ENCODE measurements at places on chromosomes 1 and 21.

DNA sequence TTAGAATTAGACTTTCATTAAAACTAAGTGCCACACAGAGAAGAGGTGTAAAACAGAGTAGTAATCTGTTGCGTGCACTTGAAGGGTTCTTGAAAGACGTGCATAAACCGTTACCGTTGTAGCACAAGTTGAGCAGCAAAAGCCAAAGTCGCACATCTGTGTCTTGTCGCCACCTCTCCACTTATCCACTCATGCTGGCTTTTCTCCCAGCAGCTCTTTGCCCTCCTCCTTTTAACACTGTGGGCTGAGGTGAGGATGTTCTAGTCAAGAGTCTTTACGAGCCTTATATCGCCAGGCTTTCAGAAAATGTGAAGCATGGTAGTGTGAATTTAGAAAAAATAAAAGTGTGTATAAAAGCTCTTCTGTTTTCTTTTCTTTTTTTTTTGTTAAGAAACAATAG, 48.0 kb downstream of the NR5A2 start:
- peak; percentile 14 for DNase-seq
- no peaks in the 10 kb centered on the region for H3K36me3 ChIP-seq
- peaks cover 4% of the 10 kb centered on the region for H3K4me1 ChIP-seq
- no peak overlapping the region for H3K4me3 ChIP-seq
- peak overlapping the region; percentile 45 for H3K27ac ChIP-seq

GRCh38 chr1:92957030-92957734, 4.1 kb downstream of the DIPK1A start:
- H3K36me3 ChIP-seq, result no peaks in the 10 kb centered on the region
- H3K4me1 ChIP-seq, result peaks cover 18% of the 10 kb centered on the region
- no peak overlapping the region for H3K4me3 ChIP-seq
- H3K27ac ChIP-seq, result no peak overlapping the region
- DNase-seq, result no peak
- peaks cover 18% of the 10 kb centered on the region for H3K27me3 ChIP-seq

GRCh38 chr1:178456472-178456871, 40.3 kb downstream of the CLEC20A start:
- no peak overlapping the region for H3K27ac ChIP-seq
- no peak overlapping the region for H3K4me3 ChIP-seq
- no peaks in the 10 kb centered on the region for H3K4me1 ChIP-seq
- no peak for DNase-seq

- no peak overlapping the region for H3K27ac ChIP-seq
- H3K27me3 ChIP-seq, result peaks cover 14% of the 10 kb centered on the region
- no peak overlapping the region for H3K4me3 ChIP-seq
Observed at GRCh38 chr1:1624443-1625403, 7.2 kb upstream of the MMP23B start.

DNA sequence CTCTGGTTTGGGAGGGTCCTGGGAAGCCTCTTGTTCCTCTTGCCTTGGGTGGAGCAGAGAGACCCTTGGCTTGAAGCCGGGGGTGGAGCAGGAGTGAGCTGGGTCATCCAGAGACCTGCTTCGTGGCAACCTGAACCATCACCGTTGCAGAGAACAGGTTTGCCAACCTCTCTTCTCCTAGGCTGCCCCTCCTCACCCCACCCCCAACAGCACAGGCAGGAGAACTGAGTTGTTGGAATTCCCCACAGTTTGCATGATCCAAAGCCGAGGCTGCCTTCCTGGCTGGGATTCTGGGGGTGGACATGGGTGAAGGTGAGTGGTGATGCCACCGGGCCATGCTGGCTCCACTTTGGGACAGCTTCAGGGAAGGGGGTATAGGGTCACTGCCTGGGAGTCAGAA, 2.2 kb downstream of the WNT4 start:
- peaks cover 10% of the 10 kb centered on the region for H3K4me1 ChIP-seq
- no peaks in the 10 kb centered on the region for H3K36me3 ChIP-seq
- H3K27me3 ChIP-seq, result peaks cover 24% of the 10 kb centered on the region
- no peak for DNase-seq
- H3K4me3 ChIP-seq, result no peak overlapping the region
- no peak overlapping the region for H3K27ac ChIP-seq

DNA sequence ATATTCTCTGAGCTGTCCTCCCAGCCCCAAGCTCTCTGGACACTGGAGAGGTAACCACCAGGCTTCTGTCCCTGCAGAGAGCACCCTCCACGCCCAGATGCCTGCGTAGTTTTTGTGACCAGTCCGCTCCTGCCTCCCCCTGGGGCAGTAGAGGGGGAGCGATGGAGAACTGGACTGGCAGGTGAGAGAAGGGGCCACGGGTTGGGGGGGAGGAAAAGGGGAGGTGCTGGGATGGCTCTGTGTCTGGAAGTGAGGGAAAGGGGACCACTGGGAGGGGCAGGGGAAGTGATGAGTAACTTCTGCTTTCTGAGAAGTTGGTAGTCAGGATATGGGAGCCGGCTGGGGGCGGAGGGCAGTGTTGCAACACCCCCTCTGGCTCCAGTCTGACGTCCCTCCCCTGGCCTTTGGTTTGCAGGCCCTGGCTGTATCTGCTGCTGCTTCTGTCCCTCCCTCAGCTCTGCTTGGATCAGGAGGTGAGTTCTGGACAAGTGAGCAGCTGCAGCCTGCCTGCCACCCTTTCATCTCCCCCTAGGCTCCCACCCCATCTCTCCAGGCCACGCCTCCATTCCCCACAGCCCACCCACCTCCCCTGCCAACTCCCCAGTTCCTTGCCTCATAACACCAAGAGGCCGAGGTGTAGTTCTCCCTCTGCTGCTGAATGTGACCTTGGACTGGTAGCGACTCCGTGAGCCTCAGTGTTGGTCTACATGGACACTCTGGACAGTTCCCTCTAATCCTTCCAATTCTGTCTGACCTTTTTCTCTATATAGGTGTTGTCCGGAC, 3.1 kb downstream of the ADAMTSL4 start:
- peak overlapping the region; percentile 19 for H3K4me3 ChIP-seq

DNA sequence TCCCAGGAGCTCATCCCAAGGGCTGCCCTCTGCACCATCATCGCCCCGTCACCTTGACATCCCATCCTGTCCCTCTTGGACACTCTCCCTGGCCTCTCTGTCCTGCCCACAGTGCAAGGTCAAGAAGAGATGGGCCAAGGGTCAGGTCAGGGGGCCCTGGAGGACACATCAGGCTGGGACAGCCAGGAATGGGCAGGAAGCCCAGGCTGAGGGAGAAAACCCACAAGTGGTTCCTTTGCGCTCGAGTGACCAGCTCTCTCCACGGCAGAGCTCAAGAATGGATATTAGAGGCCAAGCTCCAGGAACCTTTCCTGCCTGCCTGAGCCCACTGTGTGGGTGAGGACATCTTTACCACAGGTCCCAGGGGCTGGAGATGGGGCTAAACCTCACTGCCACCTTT, 41.0 kb downstream of the KCNN3 start:
- no peaks in the 10 kb centered on the region for H3K27me3 ChIP-seq
- H3K4me1 ChIP-seq, result peaks cover 4% of the 10 kb centered on the region
- DNase-seq, result peak; percentile 17
- no peak overlapping the region for H3K27ac ChIP-seq

DNA sequence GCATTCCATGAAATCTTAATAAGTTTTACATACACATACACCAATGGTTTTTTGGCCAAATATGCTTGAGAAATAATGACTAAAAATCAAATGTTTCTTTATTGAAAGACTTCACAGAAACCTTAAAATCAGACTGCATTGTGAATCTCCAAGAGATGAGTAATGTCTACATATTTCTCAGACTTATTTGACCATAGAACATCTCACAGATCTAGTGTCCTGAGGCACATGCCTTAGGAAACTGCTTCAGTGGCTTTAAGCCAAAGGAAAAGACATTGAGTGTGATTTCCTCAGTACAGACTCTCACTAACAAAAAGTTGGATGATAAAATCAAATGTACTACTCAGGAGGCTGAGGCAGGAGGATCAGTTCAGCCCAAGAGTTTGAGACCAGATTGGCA, 6.2 kb upstream of the C1orf105 start:
- H3K36me3 ChIP-seq, result no peaks in the 10 kb centered on the region
- H3K4me3 ChIP-seq, result no peak overlapping the region
- H3K27ac ChIP-seq, result no peak overlapping the region
- DNase-seq, result no peak
- no peaks in the 10 kb centered on the region for H3K4me1 ChIP-seq
- no peaks in the 10 kb centered on the region for H3K27me3 ChIP-seq

GRCh38 chr21:46425571-46425970, 33.1 kb upstream of the DIP2A start:
- no peak overlapping the region for H3K27ac ChIP-seq
- no peaks in the 10 kb centered on the region for H3K27me3 ChIP-seq
- H3K36me3 ChIP-seq, result peaks cover 80% of the 10 kb centered on the region
- H3K4me1 ChIP-seq, result no peaks in the 10 kb centered on the region
- H3K4me3 ChIP-seq, result no peak overlapping the region
- DNase-seq, result no peak

DNA sequence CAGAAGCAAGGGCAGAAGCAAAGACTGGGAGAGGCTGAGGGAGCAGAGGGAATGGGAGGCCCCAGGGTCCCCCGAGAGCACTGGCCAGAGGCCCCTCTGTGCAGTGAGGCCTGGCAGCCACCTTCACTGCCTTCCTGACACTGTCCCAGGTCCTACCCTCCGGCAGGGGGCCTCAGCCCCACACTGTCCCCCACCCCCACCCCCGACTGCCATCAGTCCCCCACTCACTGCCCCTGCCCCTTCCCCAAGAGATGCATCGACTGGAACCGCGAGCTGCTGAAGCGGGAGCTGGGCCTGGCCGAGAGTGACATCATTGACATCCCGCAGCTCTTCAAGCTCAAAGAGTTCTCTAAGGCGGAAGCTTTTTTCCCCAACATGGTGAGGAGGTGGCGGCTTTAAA, 13.0 kb upstream of the PADI6 start:
- H3K27me3 ChIP-seq, result peaks cover 73% of the 10 kb centered on the region
- DNase-seq, result no peak
- no peaks in the 10 kb centered on the region for H3K36me3 ChIP-seq
- H3K4me1 ChIP-seq, result no peaks in the 10 kb centered on the region

DNA sequence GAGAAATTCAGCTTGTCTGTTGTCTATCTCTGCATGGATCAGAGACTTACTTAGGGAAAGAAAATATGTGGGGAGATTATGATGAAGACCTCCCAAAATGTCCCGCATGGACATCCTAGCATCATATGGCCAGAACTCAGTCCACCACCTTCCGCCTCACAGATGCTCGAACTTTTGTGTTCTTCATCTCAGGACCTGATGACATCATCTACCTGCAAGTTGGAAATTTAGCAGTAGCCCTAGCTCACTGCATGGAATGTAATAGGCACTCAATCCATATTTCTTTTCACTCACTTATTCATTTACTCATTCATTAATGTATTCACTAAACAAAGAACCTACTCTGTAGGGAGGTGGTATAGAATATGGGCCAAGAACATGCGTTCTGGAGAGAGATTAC, 96.8 kb downstream of the CLIC6 start:
- no peak overlapping the region for H3K27ac ChIP-seq
- no peaks in the 10 kb centered on the region for H3K27me3 ChIP-seq
- H3K4me3 ChIP-seq, result no peak overlapping the region
- H3K36me3 ChIP-seq, result no peaks in the 10 kb centered on the region

DNA sequence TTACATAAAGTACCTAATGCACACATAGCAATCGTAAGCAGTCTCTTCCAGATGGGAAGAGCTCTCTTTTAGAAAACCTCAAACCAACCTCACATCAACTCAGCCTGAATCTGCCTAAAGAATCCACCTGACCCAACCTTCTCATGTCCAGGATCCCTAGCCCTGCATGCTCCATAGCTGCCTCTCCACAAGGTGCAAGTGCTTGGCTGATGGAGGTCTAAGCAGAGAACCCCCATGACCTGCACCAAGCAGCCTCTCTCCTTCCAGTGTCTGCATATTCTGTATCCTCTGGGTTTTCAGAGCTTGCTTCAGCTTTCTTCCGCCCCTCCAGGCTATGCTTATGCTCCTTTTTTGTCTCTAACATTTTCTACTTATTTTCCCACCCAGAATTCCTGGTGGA, 2.5 kb downstream of the LY9 start:
- no peaks in the 10 kb centered on the region for H3K36me3 ChIP-seq
- H3K4me3 ChIP-seq, result no peak overlapping the region
- no peaks in the 10 kb centered on the region for H3K4me1 ChIP-seq

DNA sequence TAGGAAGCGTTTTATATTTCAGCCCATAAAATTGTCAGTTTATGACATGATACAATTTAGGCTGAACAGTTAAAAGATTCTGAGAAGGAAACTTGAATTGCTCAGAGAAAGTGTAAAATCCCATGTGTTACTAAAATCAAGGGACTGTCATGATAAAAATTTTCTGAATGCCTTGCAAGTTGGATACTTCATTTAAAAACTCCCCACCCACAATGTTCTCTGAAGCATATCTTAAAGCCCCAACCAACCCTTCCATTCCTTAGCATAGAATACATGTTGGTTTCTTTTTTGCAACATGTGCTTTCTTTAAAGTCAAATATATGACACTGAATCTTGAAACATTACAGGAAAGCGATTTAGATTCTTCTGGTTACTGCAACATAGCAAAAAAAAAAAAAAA, 97.4 kb downstream of the MRPL39 start:
- no peak overlapping the region for H3K4me3 ChIP-seq
- H3K4me1 ChIP-seq, result no peaks in the 10 kb centered on the region
- no peaks in the 10 kb centered on the region for H3K36me3 ChIP-seq
- H3K27ac ChIP-seq, result no peak overlapping the region
- no peak for DNase-seq

DNA sequence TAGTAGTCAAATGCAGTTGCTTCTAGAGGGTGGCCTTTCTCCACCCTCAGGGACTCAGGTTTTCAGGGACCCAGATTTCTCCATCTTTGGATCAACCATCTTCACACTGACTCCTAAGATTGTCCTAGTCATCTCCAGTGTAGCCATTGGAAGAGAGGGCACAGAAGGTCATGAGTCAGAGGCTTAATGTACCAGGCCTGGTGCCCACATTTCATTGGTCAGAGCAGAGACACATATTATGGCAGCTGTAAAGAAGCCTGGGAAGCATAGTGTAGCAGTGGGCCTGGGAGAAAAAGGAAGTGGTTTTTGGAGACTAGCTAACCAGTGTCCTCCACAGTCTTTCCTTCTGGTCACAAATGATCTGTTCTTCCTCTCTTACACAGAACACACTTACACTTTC, 122.5 kb downstream of the GIPC2 start:
- DNase-seq, result no peak
- H3K36me3 ChIP-seq, result no peaks in the 10 kb centered on the region
- no peaks in the 10 kb centered on the region for H3K4me1 ChIP-seq
- H3K27me3 ChIP-seq, result no peaks in the 10 kb centered on the region

GRCh38 chr1:200128944-200129879, 101.7 kb downstream of the NR5A2 start:
- peak; percentile 56 for DNase-seq
- H3K4me3 ChIP-seq, result no peak overlapping the region
- H3K27ac ChIP-seq, result no peak overlapping the region
- no peaks in the 10 kb centered on the region for H3K4me1 ChIP-seq
- no peaks in the 10 kb centered on the region for H3K27me3 ChIP-seq
